ENCODE measurements at places on chromosomes 4 and X.

DNA sequence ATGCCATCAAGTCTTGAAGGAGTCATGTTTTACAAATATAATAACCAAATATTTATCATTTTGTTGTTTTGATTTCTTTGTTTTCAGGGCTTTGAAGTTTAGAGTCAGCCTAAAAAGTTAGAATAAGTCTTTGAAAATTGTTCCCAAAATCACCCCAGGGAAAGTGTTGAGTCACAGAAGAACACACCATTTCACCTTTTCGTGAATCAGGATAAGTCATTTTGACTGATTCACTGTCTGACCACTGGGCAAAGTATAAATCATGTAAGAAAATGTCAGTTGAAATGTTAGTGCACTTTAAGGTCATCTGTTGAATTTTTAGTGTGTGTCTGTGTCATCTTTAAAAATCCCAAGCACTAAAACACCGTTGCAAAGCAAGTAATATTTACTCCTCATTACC lies 1320.1 kb downstream of the RPA4 start:
- no peak for DNase-seq

- peak; percentile 58 for DNase-seq
Measured at GRCh38 chr4:93791570-93792195, 36.9 kb upstream of the ATOH1 start.

GRCh38 chr4:41693629-41694028 lies 54.9 kb downstream of the PHOX2B start:
- DNase-seq, result peak; percentile 49

DNA sequence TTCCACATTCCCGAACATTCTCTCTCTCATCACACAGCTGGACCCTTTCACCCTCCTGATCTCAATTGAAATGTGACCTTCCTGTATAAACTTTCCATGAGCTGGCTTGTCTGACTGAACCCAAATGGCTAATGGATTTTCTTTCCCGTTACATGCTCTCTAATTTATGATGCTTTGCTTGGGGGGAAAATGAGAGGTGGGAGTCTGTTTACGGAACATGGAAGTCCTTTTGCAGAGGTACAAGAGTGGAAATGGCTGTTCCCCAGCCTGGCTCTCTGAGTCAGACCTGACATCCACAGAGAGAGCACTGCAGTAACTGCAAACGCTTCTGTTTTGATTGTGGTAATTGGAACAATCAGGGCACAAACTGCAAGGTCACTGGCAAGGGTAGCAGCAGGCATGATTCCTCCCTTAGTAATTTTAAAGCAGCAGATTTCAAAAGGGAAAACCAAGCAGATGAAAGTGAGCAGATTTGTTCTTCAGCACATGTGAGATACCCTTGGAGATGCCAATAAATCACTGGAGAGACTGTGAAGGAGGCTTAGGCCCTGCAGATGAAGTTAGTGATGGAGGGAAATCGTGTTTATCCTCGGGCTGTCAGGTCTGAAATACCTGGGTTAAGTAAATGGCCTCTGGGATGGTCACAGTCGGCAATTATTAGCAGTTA lies 83.9 kb downstream of the SNCA start:
- peak; percentile 2 for DNase-seq

DNA sequence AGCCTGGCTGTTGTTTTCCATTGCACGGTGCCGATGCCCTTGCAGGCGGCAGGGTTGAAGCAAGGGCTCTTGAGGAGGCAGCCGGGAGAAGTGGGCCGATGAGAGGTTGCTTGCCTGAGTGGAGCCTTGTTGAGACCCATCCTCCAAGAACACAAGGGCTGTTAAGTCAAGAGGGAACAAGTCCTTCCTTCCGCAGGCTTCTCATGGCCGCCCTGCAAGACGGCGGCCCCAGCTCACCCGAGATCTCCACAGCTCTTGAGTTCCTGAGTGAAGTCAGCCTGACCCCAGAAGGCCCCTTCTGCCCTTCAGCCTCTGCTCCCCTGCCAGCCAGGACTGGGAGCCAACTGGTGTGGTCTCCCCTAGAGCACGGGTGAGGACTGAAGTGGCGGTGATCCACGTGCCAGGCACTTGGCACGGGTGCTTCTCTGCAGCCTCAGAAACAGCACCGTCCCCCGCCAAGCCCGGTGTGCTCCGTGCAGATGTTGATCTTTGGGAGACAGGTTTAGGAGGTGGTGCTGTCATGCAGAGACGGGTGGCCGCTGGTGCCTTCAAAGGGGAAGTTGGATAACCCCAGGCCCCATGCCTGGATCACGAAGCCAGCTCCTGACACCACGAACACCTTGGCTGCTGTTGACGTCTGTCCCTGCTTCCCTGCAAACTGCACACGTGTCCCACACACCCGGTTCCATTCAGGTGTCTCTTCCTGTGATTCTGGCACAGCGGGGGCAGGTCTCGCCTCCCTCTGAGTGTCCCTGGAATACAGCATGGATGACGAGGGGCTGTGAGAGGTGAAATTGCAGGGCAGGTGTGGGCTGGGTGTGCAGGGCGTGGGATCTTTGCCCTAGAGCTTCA lies 164.4 kb upstream of the PSAPL1 start:
- DNase-seq, result no peak

GRCh38 chr4:26226629-26227376 lies 94.0 kb upstream of the RBPJ start:
- no peak for DNase-seq

GRCh38 chr4:107391630-107392028 lies 328.4 kb downstream of the PAPSS1 start:
- no peak for DNase-seq

DNA sequence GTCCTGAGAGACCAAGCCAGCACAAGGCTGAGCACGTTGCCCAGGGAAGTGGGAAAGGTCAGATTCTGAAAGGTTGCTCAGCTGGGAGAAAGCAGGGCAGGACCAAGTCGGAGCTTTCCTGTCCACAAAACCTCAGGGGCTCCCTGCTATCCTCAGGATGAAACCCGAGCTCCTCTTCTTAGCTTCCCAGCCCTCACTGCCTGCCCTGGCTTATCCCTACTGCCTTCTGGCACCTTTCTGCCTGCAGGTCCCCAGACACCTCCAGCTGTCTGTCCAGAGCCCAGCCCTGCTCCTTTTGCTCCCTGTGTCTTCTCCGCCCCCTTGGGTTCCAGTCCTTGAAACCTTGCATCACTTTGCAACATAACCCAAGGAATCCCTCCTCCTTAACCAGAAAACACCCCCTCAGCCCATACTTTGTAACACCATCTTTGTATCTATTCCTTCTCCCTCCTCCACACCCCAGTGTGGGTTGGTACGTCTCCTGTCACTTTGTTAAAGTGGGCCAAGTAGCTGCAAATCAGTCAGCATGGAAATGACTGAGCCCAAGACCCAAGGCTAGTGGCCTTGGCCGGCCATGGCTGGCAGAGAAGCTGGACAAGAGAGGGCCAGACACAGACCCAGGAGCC lies 20.0 kb upstream of the PRRG3 start:
- DNase-seq, result no peak

DNA sequence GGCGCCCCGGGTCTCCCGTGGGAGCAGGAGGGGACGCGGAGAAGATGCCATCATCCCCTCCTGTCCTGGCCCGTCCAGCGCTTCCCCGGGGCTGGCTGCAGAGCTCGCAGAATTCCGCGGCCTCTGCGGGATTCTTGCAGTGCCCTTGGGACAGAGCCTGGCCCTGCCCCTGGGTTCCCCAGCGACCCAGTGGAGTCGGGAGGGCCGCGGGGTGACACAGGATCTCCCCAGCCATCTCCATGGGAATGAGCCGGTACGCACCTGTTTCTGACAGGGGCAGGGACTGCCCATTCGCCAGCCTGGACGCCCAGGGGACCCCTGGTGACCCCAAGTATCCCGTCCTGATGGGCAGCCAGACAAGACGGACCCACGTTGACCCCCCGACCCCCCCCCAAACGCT lies 482 bp downstream of the FAM9C start:
- DNase-seq, result no peak

DNA sequence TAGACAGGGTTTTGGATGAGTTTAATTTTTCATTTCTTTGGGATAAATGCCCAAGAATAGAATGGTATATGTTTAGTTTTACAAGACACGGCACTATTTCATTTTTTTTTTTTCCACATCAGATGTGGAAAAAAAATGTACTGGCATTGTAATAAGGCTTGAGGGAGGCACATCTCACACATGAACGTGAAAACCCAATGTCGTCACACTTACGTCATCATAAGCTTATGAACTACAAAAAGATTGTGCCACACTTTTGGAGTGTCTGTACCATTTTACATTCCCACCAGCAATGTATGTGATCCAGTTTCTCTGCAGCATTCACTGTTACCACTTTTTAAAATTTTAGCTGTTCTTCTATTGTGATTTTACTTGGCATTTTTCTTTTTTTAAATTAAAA lies 74.2 kb downstream of the TAF1 start:
- no peak for DNase-seq

DNA sequence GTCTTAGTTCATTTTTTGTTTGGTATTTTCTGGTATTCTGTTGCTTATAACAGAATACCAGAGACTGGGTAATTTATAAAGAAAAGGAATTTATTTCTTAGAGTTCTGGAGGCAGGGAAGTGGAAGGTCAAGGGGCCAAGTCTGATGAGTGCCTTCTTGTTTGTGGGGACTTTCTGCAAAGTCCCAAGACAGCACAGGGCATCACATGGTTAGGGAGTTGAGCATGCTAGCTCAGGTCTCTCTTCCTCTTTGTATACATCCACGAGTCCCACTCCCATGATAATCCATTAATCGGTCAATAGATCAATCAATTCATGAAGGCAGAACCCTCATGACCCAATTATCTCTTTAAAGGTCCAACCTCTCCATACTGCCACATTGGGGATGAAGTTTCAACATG lies 31.1 kb downstream of the IL13RA1 start:
- DNase-seq, result no peak

- no peak for DNase-seq
Measured at GRCh38 chr4:13289391-13289790, 194.7 kb downstream of the RAB28 start.

DNA sequence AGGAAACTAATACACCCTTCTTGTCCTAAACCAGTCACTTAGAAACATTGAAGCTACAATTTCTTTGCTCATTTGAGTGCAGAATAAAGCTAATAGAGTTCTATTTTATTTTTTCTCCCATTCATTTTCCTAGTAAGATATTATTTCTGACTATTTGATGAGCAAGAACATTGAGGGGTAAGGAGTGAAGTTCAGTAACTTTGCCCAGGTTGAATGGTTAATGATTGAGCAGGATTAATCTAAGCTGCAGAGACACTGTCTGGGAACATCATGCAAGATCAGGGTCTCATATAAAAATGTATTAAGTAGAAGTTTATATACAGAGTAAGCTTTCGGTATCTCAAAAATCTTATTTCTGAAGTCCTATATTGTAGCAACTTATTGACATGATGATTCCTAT lies 102.4 kb upstream of the LIMCH1 start:
- no peak for DNase-seq

GRCh38 chr4:142850478-142850877 lies 4.4 kb upstream of the INPP4B start:
- DNase-seq, result no peak

- no peak for DNase-seq
Measured at GRCh38 chrX:13212191-13212651, 107.6 kb downstream of the ATXN3L start.

GRCh38 chr4:152162331-152162697 lies 373.6 kb downstream of the FBXW7 start:
- DNase-seq, result no peak

GRCh38 chr4:98802770-98803198 lies 126.1 kb downstream of the EIF4E start:
- DNase-seq, result no peak

DNA sequence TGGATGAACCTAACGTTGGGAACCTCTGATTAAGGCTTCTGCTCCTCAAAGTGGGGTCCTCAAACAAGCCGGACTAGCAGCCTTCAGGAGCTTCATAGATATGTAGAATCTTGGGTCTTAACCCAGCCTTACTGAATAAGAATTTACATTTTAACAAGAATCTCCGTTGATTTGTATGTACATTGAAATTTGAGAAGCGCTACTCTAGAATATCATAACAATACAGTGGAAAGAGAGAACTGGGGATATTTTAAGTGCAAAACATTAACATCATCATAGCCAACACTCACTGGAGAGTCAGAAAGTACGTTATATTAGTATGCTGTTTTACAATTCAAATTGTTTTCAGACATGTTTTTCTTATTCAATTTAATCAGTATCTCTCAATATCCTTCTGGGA lies 31.2 kb downstream of the ATXN3L start:
- no peak for DNase-seq

DNA sequence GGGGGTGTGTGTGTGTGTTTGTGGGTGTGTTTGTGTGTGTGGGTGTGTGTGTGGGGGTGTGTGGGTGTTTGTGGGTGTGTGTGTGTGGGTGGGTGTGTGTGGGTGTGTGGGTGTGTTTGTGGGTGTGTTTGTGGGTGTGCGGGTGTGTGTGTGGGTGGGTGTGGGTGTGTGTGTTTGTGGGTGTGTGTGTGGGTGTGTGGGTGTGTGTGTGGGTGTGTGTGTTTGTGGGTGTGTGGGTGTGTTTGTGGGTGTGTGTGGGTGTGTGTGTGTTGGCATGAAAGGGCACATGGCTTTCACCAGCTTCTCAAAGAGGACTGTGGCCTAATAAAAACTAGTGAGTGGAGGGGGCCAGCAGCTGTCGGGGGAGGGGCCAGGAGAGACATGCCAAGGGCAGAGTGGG lies 25.3 kb upstream of the ZNF185 start:
- DNase-seq, result no peak

DNA sequence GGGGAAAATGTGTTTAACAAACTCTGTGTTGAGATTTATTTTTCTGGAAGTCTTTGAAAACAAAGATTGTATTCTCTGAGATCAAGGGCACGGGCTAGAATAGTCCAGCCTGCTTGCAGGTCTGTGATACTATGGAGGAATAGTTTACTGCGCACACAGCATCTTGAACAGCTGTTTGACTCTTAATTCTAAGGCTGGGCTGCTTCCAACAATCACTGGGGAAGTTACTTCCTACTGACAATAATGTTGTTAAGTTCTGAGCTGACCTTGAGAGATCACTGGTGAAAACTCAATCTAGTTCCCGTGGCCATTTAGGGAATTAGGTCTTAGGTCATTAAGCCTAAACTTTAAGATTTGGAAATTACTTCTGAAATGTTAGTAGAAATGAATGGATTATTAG lies 416.1 kb upstream of the FTHL17 start:
- no peak for DNase-seq

DNA sequence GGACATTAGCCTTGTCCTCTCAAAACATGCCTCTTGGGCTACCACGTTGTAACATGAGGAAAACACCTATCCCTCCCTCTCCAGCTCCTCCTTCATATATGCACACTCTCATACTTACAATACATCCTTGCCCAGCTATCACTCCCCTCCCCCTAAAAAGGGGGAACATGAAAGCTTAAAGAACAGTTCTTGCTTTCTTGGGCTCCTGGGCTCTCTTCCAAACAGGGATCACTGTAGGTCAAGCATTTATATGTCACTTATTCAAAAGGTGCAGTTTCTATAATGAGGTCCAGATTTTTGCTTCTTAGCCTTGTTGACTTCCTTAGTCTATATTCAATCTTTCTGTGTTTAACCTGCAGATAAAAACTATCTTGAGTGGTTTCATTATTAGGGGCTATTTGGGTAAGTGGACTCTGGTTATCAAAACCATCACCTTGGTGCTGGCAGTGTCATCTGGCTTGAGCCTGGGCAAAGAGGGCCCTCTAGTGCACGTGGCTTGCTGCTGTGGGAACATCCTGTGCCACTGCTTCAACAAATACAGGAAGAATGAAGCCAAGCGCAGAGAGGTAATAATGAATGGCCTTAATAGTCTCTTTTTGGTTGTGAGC lies 119.4 kb downstream of the AKAP4 start:
- DNase-seq, result peak; percentile 18

Data from ACHN (cell line).